ENCODE measurements at places on chromosomes 7 and 10.

- no peak for DNase-seq
These were observed 87.9 kb downstream of the RNF216 start for GRCh38 chr7:5693529-5693928.

DNA sequence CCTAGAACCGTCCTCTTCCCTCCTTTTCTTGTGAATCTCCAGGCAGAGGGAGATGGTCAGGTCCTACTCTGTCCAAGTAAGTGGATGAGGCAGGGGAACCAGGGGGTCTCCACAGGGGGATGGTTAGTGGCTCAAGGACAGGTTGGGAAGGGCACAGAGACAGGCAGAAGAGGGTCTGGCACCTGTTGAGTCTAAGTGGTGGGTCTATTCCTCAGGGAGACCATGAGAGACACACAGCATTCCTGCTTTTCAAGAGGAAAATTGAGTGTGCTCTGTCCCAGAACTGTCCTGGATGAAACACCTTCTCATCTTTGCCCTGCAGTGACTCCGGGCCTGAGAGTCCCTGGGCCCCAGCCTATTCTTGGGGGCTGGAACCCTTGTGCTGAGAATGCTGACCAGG is 184.8 kb upstream of the GALNT17 start:
- no peak for DNase-seq

GRCh38 chr10:67804395-67804678 is 33.7 kb downstream of the DNAJC12 start:
- DNase-seq, result no peak

DNA sequence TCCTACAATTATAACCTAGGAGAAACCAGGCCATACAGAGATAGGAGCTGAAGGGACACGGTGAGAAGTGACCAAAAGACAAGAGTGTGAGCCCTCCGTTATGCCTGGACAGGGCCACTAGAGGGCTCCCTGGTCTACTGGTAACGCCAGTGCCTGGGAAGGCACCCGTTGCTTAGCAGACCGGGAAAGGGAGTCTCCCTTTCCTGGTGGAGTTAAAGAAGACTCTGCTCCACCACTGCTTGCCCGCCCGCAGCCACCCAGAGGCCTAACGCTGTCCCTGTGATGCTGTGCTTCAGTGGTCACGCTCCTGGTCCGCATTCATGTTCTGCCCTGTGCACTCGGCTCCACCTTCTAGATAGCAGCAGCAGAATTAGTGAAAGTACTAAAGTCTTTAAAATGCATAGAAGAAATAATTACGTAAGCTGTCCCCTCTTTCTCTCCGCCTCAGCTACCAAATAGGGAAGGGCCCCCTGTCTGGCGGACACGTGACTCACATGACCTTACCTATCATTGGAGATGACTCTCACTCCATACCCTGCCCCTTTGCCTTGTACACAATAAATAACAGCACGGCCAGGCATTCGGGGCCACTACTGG is 34.8 kb downstream of the GRID2IP start:
- DNase-seq, result peak; percentile 76

DNA sequence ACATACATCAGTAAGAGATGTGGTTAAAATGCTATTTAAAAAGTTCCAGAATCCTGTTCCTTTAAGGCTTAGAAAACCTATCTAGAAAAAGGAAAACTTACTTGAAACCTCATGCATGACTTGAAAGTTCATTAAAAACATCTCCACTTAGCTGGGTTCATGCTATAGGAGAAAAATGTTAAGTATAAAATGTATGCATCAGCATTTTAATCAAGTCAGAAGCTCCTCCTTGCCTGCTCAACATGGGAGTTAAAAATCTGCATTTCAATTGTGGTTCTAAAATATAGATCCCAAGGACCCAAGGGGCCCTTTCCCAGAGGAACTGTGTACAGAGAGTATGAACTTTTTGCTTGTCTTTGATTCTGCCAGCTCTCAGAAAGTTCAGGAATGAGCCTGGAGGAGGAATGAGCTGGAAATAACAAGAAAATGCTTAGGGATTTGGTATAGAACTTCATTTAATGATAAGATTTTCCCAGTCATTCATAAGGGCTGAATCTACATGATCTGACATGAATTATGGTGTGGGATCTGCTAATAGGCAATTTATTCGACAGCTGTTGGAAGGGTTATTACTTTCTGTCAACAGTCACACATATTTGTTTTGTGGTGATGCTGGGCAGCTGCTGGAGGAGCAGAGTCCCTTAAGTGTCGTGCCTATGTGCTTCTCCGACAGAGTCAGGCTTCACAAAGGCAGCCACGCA is 85.6 kb upstream of the MTPN start:
- DNase-seq, result peak; percentile 55

GRCh38 chr7:40674316-40674715 is 539.5 kb downstream of the SUGCT start:
- no peak for DNase-seq

GRCh38 chr7:116180302-116180701 is 30.0 kb upstream of the TES start:
- DNase-seq, result no peak

- DNase-seq, result no peak
These were observed 847 bp downstream of the BTAF1 start for GRCh38 chr10:91924212-91925021.

DNA sequence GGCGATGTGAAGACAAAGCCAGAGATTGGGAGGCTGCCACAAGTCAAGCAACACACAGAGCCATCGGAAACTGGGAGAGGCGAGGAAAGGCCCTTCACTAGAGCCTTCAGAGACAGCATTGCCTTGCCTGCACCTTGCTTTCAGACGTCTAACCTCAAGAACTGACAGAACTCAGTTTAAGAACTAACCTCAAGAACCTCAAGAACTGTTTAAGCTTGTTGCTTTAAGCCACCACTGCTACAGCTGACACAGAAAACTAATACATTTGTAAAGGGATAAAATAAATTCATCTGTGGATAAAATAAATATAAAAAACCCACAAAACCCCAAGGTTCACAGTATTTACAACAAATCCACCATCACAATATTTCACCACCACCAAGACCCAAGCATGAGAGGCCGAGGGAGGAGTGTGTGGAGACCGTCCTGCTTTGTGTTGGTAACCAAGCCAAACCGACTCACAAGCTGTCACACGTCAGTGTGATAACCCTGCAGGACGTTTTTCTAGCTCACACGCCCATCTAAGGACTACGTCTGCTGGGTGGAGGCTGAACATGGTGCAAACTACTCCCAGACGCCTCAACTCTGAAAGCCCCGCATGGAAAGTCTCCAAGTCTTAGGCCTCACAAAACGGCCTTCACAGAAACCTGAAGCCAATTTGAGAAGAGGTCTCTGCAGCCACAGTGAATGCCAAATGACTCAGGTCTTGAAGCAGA is 116.8 kb downstream of the ABLIM1 start:
- DNase-seq, result no peak

DNA sequence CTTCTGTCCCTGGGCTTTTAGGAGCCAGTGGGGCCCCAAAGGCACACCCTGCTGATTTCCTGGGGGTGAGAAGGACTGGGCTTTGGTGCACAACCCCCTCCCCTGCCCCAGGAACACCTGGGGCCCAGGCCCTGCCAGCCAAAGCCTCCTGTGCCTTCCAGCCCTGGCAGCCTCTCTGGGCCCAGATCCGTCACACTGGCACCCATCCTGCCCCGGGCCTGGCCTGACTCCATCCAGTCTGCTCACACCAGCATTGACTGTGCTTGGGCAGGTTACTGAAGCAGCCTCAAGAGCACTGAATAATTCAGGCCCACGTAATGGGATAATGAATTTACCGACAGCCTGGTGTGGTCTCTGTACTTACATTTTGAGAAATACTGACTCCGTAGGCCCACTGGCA is 12.0 kb upstream of the COMTD1 start:
- no peak for DNase-seq

- DNase-seq, result no peak
These were observed 5.8 kb upstream of the FEZF1 start for GRCh38 chr7:122310119-122311021.

DNA sequence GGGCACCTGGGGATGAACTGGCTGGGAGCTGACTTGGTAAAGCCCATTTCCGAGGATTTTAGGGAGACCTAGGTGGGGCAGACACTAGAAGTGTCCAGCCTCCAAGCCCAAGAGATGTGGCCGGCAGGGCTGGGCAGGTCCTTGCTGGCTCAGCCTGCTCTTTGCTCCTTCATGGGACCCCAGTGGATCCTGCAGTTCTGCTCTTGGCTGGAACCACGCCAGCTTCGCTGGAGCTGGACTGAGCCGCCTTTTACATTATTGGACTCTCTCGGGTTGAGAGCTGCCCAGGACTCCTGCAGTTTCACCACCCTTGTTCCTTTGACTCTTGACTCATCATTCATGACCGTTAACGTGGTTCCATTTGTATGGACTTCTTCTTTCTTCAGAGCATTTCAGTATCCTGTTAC is 5.7 kb downstream of the PPIF start:
- no peak for DNase-seq

DNA sequence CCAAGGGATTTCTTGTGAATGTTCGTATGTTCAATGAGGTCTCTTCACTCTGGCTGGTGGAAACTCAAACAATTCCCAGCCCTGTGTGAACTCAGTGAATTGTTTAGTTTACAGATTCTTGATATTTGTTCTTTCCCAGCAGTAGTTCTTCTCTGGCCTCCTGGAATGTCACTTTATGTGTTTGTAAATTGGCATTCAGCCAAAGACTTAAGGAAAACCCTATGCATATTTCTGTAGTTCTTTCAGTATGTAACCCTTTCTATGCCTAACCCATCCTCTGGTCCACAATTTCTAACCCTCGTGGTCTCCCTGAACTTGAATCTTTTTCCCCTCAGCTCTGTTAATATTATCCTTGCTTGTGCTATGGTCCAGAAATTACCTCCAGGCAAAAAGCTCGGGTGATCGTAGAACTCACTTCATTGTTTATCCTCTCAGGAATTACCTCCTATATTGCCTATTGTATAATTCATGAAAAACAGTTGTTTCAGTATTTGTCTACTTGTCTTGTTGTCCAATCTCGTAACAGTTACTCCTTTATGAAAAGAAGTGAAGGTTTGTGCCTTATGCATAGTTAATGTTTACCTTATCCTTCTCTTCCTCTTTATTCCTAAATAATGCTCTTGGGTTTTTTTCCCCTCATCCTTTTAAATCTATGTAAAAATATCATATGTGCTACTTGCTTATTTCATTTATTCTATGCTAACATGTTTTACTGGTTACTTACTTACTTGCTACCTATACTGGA is 23.7 kb upstream of the AGR3 start:
- no peak for DNase-seq

- no peak for DNase-seq
These were observed 246.6 kb downstream of the ZMYND11 start for GRCh38 chr10:381805-382204.

GRCh38 chr7:27208998-27209397 is 9.1 kb upstream of the HOXA13 start:
- DNase-seq, result no peak

DNA sequence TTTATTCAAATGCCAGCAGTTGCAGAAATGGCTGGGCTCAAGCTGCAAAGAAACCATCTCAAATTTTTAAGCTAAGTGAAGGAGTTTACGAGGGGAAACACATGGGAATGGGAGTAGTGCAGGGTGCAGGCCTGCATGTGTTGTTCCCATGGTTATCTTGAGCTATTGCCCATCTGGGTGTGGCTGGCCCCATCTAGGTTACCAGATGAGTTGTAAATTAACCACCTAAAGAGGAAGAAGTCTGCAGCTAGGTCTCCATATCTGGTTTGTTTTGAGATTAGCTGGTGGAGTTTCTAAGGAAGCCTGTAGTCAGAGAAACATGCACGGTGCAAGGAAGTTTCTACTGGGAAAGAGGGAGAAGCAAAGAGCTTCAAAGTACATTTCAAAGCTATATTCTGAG is 23.3 kb upstream of the STEAP2 start:
- DNase-seq, result no peak

DNA sequence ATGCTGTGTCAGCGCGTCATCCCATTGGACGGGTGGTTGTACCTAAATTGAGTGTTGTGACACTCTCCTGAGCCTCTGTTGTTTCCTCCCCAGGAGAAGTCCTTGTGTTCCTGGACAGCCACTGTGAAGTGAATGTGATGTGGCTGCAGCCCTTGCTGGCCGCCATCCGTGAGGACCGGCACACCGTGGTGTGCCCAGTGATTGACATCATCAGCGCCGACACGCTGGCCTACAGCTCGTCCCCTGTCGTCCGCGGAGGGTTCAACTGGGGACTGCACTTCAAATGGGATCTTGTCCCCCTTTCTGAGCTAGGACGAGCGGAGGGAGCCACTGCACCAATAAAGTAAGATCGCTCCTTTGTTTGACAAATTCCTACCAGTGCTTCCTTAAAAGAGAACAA is 82.5 kb downstream of the GALNT11 start:
- DNase-seq, result no peak

DNA sequence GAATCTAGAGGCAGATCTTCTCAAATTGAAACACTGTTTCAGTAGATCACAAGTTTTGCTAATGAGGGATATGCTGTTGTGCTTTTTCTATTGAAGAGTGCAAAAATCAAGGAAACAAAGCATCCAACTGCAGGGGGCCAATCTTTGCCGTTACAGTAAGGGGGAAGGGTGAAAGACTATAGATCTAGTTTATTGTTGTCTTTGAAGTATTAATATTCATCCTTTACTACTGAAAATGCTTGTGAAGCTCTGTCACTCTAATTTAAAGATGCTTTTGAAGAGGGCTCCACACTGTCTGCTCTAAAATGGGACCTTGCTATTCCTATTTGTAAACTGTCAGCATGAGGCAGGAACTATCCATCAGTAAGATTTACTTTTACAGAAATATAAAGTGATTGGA is 110.3 kb downstream of the MBL2 start:
- DNase-seq, result no peak

DNA sequence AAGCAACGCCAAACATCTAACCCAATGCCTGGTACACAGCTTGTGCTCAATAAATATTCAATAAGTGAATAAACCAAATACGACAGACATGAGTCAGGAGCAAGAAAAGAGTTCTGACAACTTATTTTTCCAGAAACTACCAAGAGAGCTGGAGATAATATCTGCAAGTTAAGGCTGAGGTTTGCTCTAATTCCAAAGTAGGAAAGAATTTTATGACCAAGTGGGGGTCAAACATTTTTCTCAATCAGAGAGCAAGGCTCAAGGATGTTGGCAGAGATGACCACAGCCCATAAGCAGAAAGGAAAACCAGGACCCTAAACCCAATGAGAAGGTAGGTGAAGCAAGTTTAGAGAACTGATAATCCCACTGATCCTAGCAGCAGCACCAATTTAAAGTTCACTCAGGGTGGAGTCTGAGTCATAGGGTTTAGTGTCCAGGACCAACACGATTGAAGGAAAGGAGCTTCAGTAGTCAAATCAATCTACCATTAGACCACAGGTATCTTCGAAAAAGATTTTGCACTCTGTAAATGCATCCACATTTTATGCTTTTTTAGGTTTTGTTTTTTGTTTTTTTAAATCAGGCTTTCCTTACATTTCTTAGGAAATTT is 49.3 kb upstream of the KCNIP2 start:
- DNase-seq, result no peak

GRCh38 chr10:28494420-28494819 is 38.5 kb upstream of the WAC start:
- no peak for DNase-seq

GRCh38 chr7:140667476-140667875 is 5.3 kb upstream of the ADCK2 start:
- DNase-seq, result no peak

- no peak for DNase-seq
These were observed 101.5 kb upstream of the PODXL start for GRCh38 chr7:131657881-131658280.

- DNase-seq, result no peak
These were observed 12.1 kb upstream of the SHH start for GRCh38 chr7:155824227-155824886.
